ENCODE measurements at places on chromosomes 1 and 21.

DNA sequence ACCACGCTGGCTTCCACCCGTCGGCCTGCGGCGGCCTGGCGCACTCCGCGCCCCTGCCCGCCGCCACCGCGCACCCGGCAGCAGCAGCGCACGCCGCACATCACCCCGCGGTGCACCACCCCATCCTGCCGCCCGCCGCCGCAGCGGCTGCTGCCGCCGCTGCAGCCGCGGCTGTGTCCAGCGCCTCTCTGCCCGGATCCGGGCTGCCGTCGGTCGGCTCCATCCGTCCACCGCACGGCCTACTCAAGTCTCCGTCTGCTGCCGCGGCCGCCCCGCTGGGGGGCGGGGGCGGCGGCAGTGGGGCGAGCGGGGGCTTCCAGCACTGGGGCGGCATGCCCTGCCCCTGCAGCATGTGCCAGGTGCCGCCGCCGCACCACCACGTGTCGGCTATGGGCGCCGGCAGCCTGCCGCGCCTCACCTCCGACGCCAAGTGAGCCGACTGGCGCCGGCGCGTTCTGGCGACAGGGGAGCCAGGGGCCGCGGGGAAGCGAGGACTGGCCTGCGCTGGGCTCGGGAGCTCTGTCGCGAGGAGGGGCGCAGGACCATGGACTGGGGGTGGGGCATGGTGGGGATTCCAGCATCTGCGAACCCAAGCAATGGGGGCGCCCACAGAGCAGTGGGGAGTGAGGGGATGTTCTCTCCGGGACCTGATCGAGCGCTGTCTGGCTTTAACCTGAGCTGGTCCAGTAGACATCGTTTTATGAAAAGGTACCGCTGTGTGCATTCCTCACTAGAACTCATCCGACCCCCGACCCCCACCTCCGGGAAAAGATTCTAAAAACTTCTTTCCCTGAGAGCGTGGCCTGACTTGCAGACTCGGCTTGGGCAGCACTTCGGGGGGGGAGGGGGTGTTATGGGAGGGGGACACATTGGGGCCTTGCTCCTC, 1.9 kb downstream of the OLIG2 start:
- no peak for DNase-seq

GRCh38 chr1:54120698-54121481, 31.9 kb downstream of the CDCP2 start:
- DNase-seq: no peak

GRCh38 chr1:29744684-29745490, 508.6 kb downstream of the PTPRU start:
- DNase-seq: no peak

GRCh38 chr1:236143104-236143948, 987 bp downstream of the GPR137B start:
- peak; percentile 9 for DNase-seq

GRCh38 chr1:226990133-226990716, 50.1 kb downstream of the COQ8A start:
- no peak for DNase-seq

GRCh38 chr1:31064111-31064717, 1.3 kb downstream of the PUM1 start:
- no peak for DNase-seq

DNA sequence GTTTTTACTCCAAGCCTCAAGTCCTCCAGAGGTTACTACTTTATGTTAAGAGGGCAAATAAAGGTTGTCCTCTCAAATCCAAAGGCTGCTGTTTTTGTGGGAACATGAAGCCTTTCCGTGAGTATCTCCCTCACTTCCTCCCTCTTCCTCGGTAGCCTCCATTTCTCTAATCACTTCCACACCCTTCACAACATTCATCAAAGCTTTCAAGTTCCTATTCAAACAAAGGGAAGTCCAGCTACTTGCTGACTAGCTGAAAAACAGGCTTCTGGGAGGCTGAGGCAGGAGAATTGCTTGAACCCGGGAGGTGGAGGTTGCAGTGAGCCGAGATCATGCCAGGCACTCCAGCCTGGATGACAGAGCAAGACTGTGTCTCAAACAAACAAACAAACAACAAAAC, 6.6 kb upstream of the CD48 start:
- no peak for DNase-seq

GRCh38 chr1:223242971-223243370, 99.9 kb upstream of the TLR5 start:
- no peak for DNase-seq

GRCh38 chr1:182217071-182217470, 155.6 kb upstream of the ZNF648 start:
- no peak for DNase-seq

DNA sequence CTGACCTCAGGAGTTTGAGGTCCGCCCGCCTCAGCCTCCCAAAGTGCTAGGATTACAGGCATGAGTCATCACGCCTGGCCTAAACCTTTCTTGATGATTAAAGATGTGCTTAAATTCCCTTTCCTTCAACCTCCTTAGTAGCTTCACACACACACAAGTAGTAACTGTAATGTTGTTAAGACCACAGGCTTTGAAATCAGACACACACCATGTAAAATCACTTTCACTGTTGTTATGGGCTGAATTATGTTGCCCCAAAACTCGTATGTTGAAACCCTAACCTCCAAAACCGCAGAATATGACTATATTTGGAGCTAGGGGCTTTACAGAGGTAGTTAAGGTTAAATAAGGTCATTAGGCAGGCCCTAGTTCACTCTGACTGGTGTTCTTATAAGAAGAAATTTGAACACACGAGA, 180.2 kb downstream of the NR5A2 start:
- no peak for DNase-seq

GRCh38 chr1:36304521-36304920, 1.6 kb upstream of the SH3D21 start:
- DNase-seq: no peak

- DNase-seq: no peak
Observed at GRCh38 chr1:204706838-204707509, 21.4 kb upstream of the LRRN2 start.

DNA sequence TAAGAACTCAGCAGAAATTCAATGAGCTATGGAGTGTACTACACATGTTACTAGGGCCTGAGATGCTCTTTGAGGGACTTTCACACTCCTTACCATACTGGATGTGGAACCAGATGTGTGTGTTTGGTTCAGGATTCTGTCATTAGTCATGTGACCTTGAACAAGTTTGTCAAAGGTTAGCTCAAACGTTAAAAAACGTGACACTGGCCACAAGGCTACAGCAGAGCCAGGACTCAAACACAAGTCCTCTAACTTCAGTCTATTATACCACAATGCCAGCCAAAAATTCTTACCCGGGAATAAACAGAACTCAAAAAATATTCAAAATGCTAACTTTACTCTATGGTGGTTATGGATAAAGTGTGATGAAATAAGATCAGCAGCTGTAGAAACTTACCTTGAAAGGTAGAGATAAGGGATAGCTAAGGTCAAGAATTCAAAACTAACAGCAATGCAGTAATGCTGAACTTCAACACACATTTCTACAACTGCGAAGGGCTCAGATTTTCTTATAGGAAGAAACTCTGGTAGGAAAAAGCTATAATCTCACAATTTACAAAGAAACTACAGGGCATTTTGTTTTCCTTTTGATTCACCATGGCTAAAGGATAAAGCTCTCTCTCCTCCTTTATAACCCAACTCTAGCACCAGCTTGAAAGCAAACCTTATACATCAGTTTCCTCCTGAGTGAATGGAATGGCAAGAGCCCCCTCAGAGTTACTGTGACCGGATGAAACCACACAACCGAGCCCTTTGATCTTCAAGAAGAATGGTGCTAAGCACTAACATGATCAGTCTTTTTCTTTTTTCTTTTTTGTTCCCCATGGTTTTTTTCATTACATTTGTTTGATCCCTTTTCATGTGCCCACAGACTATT, 233.9 kb downstream of the SLC45A1 start:
- no peak for DNase-seq

GRCh38 chr1:227654431-227654830, 80.7 kb downstream of the JMJD4 start:
- no peak for DNase-seq

DNA sequence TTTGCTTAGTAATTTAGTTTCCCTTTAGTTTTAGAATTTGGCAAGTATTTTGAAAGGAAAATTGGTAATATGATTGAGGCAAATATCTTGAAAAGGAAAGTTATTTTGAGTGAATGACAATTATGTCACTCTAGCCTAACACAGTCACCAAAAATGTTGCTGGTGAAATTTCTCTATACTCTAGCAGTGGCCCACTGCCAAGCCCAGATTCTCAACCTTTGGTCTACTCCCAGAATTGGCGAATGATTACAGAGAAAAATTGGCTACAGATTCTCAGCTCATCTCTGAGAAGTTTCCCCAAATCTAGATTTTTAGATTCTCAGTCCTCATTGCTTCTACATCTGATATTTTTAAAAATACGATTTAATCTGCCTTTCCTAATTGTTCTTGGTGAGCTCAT, 84.9 kb downstream of the PIGK start:
- DNase-seq: no peak

DNA sequence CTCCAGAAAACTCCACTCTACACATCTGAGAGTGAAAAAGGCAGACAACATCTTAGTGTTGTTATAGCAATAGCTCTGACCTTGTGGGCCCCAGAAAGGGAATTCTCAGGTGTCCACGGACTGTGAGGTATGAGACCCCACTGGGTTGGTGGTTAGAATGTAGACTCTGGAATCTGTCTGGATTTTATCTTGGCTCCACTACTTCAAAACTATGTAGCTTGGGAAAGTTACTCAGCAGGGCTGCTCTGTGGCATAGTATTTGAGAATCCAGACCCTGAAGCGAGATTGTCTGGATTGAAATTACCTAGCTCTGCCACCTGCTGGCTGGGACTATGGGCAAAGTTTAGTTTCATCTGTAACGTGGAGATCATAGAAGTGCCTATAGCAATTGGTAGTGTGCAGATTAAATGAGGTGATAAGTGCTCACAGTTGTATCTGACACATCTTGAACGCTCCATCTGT, 25.8 kb downstream of the PRDM2 start:
- DNase-seq: no peak

- DNase-seq: no peak
Observed at GRCh38 chr1:63074321-63074720, 248.0 kb upstream of the FOXD3 start.

- no peak for DNase-seq
Observed at GRCh38 chr1:155120253-155120652, 7.4 kb upstream of the EFNA1 start.

DNA sequence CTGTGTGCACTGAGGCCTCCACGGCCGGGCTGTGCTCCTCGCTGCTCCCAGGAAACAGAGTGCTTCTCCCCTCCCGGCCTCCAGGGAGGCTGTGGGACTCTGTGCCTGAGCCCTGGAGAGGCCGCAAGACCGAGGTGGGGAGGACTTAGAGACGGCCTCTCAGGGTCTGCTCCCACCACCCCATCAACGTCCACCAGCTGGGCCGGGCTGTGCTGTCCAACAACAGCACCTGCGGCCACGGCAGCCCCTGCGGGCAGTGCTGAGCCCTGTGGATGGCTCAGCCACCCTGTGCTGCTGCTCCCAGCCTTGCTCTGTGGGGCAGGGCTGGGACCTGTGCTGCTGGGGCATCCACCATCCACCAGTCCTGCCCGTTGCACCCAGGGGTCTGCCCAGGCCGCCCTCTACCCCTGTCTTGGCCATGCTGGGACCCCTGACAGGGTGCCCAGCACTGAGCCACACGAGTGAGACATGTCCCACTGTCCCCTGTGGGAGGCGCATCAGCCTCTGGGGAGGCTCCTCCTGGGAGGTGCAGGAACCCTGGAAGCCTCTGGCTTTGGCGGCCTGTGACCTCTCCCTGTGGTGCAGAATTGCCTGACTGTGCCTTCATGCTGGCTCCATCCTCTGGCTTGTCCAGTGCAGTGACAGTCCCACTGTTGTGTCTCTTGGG, 31.2 kb upstream of the LRRC3 start:
- no peak for DNase-seq

DNA sequence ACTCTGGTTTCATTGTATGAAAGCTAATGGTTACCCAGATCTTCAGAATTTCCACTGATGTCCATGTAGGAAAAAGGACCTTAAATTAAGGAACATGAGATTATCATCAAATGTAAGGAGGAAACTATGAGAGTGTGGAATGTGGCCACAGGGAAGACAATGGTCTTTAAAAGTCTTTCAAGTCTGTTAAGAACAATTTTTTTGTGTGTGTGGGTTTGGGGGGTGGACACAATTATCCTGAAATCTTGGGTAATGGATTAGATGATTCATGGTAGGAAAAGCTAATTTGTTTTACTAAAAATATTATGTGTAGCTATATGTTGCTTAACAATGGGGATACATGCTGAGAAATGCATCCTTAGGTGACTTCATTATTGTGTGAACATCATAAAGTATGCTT, 72.9 kb downstream of the PLA2G4A start:
- DNase-seq: no peak

- no peak for DNase-seq
Observed at GRCh38 chr1:53449021-53449420, 10.2 kb upstream of the DMRTB1 start.

- no peak for DNase-seq
Observed at GRCh38 chr1:17306407-17306806, 1.6 kb upstream of the PADI4 start.

DNA sequence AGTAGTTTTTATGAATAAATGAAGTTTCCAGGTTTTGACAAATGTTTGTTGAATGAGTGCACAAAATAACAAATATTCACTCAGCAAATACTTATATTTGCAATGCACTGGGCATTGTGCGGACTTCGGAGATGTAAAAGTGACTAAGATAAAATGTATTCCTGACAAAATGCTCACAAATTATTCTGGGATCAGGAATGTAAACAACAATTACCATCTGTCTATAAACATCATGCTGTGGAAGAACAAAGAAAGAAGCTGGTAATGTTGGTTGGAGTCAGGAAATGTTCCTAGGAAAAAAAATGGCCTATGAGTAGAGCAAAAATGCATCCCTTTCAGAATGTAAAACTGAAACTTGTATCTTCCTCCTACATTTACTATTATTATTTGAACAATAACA, 68.5 kb downstream of the CRB1 start:
- DNase-seq: no peak

GRCh38 chr1:214066190-214066589, 78.4 kb downstream of the PROX1 start:
- DNase-seq: no peak

DNA sequence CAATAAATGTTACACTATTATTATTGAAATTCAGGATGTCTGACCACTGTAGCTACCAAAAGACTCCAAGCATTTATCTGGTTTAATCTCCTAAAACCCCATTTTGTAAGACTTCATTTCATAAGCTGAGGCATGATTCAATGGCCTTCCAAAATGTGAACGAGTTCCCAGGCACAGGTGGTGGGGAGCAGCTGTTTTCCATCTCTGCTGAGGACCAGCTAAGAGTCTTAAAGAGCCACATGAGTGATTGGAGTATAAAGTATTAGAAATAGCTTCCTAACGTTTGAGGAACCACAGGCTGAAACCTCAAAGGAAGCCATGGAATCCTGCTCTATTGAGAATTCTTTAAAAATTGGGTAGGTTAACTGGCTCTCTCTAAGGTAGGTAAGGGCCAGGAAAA, 44.9 kb downstream of the SEC16B start:
- DNase-seq: no peak

GRCh38 chr1:92804721-92805201, 19.9 kb upstream of the EVI5 start:
- no peak for DNase-seq

All from GOT3 (cell line).